ENCODE measurements at places on chromosomes 4 and X.

GRCh38 chr4:61824454-61824853 is 624.3 kb downstream of the ADGRL3 start:
- DNase-seq: no peak

DNA sequence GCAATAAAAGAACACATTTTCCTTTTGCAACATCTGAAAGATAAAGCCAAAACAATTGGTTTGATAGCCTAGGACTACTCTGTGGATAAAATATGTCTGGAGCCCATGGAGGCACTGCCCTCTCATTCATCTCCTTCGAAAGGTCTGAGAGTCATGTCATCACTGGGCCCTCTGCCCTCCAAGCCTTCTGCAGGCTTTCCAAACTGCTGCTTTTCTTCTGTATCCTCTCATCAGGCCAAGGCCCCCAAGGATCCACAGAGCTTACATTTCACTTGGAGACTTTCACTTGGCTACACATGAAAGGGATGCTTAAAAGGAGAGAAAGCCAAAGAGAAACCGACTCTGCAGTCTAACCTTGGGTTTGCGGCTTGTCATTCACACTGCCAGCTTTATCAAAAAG is 109.9 kb downstream of the SH3RF1 start:
- no peak for DNase-seq

- DNase-seq: no peak
These were observed 26.3 kb upstream of the UBA6 start for GRCh38 chr4:67727124-67727850.

DNA sequence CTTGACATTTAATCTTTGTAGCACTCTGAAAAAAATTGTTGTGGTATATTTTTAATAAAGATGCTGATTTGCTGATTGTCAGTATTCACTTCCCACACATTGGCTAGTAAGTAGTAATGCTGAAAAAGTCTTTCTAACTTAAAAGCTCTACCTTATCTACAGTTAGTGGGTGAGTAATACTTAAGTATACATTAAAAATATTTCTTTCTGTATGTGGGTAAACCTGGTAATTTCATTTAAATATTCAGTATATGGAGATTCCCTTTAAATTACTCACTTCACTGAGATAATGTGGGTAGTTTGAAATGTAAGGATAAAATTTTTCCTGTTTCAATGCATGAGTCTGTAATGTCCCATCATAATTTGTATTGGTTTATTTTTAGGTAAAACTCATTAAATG is 5.6 kb downstream of the TMEM33 start:
- DNase-seq: no peak

DNA sequence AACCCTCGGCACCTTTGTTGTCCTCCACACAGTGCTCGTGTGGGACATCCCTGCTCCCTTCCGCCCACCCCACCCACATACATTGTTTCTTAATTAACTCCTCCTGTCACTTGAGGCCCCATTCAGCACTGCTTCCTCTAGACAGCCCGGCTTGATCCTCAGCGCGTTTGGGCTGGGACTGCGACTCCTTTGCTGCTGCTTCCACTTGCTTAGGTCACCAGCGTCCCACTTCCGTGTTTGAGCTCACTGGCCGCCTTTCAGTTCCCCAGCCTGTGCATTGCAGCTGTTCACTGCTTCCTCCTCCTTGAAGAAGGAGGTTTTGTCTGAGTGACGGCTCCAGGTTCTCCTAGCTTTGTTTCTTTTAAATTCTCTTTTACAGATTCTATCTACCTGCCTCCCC is 16.1 kb downstream of the RNF4 start:
- DNase-seq: no peak

GRCh38 chr4:95355021-95355420 is 193.8 kb downstream of the UNC5C start:
- no peak for DNase-seq

GRCh38 chrX:56125946-56126345 is 106.2 kb upstream of the KLF8 start:
- no peak for DNase-seq

DNA sequence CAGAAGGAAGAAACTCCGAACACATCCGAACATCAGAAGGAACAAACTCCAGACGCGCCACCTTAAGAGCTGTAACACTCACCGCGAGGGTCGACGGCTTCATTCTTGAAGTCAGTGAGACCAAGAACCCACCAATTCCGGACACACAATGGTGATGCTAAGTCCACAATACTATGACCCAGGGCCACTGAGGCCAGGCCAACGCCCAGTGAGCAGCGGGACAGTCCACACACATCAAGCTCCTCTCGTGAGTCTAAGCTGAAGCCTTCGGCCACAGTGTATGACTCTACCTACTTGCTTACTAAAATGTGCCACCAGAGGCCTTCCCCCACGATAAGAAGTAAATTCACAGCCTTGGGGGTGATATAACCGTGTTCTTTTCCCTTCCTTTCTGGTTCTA is 10.2 kb upstream of the CDKN2AIP start:
- DNase-seq: no peak

DNA sequence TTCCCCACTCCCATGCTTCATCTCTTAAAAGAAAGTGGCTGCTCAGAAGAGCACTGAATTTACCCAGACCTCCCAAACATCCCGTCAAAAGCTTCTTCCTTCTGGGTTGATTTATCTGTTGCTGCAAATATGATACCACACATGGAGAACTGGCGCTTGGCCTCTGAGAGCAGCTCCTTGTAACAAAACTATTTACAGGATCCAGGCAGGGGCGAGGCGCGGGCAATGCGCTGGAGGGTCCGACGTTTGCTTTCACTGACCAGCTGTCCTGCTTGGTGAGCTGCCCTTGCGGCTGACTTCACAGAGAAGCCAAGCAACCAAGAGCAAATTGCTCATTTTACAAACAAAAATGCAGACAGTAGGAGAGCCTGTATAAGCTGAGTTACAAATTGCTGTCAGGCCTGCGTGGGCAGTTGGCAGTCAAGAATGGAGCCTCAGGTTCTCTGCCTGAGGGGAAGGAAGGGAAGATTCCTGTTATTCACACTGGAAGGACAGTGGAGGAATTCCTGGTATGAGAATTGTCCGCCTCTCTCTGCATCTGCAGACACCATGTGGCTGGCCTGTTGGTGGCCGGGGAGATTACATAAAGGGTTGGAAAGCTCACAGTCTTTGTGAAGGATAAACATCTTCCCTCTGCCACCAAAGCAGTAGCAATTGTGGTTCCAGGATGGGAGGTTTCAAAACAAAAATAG is 192.2 kb upstream of the LEF1 start:
- no peak for DNase-seq

- peak; percentile 30 for DNase-seq
These were observed at the start of gene PCDH19 for GRCh38 chrX:100409610-100410590. Gene PCDH19, minus strand, starts transcription at chrX:100410273. Its CDS starts 1,676 bp downstream, at chrX:100408597.

DNA sequence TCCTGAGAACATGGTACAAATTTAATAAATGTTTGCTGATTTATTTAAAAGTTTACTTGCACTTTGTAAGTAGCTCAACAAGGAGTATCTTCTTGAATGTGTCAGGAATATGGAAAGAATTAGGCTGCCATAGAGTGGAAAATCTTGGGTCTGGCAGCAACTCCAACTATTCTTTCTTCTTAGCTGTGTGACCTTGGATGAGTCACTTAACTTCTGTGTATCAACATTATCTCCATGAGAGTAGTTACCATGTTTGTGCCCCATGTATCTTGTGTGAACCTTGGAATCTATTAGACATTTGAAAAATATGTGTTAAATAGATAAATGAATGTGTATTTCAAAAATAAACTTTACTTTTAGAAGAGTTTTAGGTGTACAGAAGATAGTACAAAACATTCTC is 348.8 kb downstream of the GBA3 start:
- no peak for DNase-seq

DNA sequence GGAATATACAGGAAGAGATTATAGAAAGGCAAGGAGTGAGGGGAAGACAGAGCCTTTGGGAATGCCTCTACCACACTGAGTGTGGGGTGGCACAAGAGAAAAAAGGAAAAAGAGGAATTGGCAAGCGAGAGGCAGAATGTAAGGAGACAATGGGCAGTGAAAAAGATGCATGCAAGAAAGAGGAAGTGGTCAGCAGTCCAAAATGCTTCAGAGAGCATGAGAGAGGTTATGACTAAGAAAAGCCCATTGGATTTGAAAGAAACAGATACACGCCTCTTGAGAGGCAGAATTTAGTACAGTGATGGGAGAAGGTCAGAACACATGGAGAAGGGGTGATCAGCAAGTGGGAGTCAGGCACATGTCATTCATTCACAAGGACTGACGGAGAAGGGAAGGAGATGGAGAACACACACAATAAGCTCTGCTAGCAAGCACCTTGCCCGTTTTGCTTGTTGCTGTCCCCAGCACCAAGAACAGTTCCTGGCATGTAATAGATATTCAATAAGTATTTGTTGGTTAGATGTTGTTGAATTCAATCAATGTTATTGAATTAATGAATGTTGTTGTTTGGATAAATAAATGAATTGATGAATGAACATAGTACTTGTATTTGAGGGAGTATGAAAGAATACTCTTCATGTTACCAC is 6.3 kb downstream of the DCHS2 start:
- DNase-seq: no peak

DNA sequence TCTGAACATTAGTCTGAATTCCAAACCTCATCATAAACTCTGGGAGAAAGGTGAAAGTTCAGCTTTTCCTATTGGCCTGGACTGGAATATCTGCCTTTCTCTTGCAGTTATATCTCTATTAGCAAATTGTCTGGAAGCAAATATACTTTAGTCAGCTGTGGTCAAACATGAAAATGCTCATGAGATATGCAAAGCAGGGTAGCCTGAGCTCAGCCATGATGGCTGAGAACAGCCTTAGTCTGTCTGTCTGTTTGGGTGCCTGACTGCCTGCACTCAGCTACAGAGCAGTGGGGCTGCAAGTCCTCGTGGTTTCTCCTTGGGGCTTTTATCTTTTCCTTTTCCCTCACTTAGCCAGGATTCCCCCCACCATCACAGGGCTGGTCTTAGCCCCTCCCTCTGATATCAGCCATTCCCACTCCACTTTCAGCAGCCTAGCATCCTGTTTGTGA is 19.5 kb upstream of the PGRMC2 start:
- no peak for DNase-seq

DNA sequence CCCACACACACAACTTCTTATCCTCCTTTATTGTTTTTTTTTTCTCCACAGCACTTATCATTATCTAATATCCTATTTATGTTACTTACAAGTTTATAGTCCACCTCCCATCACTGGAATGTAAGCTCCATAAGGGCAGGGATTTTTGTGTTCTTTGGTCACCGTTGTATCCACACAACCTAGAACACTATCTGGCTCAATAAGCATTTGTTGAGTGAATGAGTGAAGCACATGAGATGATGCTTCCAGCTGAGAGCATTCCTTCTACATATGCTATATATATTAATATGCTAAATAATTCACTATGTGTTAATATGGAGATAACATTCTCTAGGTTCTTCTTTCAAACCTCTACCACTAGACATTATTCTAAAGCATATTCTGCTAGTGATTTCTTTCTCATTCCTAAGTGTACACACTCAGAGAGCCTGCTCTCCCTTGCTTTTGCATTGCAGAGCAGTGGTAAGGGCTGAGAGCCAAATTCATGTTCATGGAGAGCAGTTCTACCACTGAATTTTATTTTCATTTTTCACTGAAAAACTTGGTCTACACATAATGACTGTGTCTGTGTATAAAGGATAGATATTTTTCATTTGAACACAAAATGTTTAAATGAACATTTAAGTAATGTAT is 20.3 kb upstream of the LUZP4 start:
- no peak for DNase-seq

DNA sequence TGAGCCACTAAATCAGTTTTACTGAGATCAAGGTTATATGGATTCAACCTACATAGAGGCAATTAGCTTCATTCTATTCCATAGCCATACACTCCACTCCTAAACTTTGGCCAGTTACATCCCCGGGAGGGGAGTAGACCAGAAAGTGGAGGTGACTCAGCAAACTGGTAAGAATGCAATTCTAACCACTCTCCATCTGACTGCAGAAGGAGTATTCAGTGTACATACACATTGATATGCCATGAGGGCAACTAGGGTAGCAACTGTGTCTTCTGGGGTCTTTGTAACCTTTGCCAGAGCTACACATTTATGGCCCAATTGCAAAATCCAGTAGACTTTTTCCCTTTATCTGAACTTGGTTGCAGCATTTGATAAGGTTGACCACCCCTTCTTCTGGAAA is 7.6 kb downstream of the SLC25A43 start:
- DNase-seq: no peak

GRCh38 chrX:66005830-66006449 is 33.9 kb downstream of the VSIG4 start:
- DNase-seq: no peak

DNA sequence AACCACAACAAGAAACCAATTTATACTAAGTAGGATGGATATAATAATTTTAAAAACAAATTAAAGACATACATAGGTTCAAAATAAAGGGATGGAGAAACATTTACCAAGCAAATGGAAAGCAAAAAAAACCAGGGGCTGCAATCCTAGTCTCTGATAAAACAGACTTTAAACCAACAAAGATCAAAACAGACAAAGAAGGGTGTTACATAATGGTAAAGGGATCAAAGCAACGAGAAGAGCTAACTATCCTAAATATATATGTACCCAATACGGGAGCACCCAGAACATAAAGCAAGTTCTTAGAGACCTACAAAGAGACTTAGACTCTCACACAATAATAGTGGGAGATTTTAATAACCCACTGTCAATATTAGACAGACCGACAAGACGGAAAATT is 66.6 kb downstream of the ATRX start:
- DNase-seq: no peak

GRCh38 chr4:174265916-174266315 is 17.6 kb downstream of the FBXO8 start:
- DNase-seq: no peak

DNA sequence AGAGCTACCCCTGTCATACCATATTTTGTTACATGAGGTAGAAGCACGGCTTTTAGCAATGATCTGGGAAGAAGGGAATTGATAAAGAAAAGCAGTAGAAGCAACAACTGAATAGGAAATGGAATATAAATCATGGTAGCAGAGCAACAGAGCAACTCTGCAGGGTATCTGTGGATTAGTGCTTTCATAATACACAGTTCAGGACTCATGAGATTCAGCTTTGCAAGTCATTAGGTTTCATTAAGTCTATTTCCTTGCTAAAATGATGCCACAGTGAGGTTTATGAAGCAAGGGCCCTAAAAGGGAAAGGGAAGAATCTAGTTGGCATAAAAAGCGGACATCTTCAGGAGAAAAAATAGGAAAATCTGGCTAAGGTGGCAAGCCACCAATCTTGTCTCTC is 45.6 kb upstream of the GRPR start:
- no peak for DNase-seq

- DNase-seq: no peak
These were observed 227.2 kb downstream of the ANK2 start for GRCh38 chr4:113276464-113277170.

GRCh38 chr4:61336488-61336887 is 136.4 kb downstream of the ADGRL3 start:
- DNase-seq: no peak

DNA sequence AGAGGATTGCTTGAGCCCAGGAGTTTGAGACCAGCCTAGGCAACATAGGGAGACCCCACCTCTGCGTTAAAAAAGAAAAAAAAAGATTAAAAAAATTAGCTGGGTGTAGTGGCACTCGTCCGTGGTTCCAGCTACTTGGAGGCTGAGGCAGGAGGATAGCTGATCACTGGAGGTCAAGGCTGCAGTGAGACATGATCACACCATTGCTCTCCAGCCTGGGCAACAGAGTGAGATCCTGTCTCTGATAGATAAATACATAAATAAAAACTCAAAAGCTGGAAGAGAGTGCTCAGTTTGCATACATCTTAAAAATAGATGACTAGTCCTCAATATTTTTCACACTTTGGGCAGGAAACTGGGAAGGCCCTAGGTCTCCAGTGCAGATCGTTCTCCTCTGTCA is 54.1 kb downstream of the TMEM131L start:
- DNase-seq: no peak

All from NCI-H774 (cell line).